SK-N-SH treated with all-trans-retinoic acid at 6 μM for 48 hours (cell line): ENCODE measurements at places on chromosomes 6 and 20.

GRCh38 chr6:162222521-162222920 is 505.0 kb downstream of the PRKN start:
- ATAC-seq, result no peak

DNA sequence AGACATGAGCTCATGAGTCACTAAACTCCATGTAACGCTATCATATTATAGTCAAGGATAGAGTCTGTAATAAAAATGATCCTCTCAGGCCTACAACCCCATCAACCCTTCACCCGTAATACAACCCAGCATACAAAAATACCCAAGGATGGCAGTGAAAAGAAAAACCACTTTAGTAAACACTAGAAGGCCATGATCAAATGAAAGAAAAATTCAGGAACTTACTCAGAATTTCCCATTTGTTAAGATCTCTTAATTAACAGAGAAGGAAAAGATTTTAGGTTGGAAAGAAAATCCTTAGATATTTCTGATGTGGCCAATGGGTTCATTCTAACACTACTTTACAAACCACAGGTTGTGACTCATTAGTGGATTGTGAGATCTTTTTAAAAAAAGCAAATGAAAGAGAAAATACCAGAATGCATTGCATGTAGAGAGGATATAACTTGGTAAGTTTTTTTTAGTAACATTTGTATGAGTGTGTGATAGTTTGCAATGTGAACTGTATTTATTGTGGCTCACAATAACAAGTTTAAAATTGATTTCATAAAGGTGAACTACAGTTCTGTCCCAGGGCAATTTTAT is 8.0 kb upstream of the UBE2J1 start:
- ATAC-seq, result no peak; the same call in 2 of the 3 replicates

DNA sequence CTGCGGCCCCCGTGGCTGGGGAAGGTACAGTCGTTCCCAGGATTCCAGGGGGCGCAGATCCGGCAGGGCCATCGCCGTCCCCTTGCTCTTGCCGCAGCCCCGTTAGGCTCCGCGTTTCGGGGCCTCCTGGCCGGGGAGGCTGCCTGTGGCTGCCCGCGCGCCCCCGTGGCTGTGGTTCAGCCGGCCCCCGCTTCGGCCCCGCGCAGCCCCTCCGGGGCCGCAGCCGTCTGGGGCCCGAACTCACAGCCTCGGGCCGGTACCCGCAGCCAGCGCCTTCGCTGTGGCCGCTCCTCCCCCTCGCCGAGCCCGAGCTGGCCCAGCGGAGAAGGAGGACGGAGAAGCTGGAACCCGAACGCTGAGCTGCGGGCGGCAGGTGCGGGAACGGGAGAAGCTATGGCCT is 1826.9 kb upstream of the DEFB115 start:
- no peak for ATAC-seq

- no peak for ATAC-seq
These were observed 35.7 kb downstream of the CEBPB start for GRCh38 chr20:50226093-50226974.
